ENCODE measurements at places on chromosomes 4 and X. TPM values are rescaled to one million over a fixed set of nuclear protein-coding genes. Genes with fewer than 3 reads are reported as not detected.

JCHAIN gene
- 4.9 TPM for polyA plus RNA-seq

TAF1 gene
- 4.7 TPM for polyA plus RNA-seq

KLF8 gene
- 1.2 TPM for polyA plus RNA-seq

GRCh38 chrX:115968436-115969252 is 201.9 kb upstream of the AGTR2 start:
- peak; percentile 64 for DNase-seq

DNA sequence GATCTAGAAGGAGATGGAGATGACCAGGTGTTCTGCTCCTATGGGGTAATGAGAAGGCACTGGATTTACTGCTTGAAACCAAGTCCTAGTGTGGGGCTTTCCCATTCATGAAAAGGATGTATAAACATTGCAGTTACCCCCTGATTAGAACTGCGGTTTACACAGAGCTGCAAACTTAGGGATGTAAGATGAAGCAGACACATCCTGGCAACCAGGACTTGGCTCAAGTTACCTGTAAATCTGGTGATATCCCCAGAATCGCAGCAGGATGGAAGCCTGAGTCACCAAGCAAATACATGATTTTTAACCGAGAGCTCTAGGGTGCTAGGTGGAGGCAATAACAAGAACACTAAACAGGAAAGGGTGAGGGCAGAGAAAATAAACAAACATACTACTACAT is 178.6 kb upstream of the MAMLD1 start:
- no peak for DNase-seq

PNMA6A gene
- polyA plus RNA-seq: not detected

- DNase-seq: no peak
Observed at GRCh38 chr4:90078440-90078839, 48.8 kb upstream of the CCSER1 start.

ZMAT1 gene
- polyA plus RNA-seq: 0.06 TPM

DNA sequence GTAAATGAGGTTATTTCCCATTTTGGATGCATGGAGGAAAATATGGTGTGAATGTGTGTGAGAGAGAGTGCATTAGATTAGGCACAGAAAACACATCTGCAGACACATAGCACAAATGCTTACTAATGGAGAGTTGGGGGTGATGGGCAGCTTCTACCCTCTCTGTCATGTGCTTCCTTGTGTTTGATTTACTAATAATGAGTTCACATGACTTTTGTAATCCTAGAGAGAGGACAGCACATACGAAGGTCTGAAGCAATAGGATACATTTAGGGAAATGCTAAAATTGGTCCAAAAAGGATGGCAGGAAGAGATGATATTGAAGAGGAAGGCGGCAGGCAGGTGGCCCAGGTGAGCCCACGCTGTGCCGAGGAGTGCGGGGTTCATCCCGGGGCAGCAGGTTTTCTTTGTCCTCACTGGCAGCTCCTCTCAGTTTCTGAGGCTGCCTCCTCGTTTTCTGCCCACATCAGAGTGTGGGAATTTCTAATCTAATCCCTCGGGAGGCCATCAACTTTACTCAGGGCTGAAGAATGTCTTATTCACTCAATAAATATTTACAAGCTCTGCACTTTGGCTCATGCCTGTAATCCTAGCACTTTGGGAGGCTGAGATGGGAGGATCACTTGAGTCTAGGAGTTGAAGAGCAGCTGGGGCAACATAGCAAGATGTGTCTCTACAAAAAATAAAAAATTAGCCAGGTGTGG is 15.9 kb upstream of the MAP9 start:
- DNase-seq: peak; percentile 53

TEX13B gene
- not detected for polyA plus RNA-seq

DNA sequence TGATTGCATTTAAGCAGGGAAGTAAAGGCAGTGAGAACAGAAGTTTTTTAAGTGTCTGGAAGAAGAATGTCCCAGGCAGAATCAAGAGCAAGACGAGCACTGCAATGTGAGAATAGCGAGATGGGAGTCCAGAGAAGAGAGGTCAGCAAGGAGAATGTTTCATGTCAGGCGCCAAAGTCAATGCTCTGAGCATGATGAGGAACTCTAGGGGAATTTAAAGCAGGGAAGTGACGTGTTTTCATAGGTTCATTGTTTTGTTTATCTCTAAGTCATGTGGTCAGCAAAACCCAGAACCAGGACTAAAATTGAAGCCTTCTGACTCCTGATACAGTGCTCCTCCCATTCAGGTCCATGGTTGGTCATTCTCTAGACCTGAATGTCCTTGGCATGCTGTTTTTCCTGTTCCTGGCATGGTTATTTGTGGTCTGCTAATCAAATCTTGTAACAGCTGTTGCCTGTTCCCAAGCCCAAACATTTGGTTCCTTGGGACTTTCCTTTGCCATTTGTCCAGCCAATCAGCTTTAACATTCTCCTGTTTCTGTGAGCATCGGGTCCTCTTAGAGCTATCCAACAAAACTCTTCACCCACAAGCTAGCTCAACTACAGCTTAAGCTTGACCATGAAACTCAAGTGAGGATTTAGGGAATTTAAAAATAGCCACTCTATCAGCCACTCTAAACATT is 37.7 kb downstream of the PTCHD1 start:
- no peak for DNase-seq

DNA sequence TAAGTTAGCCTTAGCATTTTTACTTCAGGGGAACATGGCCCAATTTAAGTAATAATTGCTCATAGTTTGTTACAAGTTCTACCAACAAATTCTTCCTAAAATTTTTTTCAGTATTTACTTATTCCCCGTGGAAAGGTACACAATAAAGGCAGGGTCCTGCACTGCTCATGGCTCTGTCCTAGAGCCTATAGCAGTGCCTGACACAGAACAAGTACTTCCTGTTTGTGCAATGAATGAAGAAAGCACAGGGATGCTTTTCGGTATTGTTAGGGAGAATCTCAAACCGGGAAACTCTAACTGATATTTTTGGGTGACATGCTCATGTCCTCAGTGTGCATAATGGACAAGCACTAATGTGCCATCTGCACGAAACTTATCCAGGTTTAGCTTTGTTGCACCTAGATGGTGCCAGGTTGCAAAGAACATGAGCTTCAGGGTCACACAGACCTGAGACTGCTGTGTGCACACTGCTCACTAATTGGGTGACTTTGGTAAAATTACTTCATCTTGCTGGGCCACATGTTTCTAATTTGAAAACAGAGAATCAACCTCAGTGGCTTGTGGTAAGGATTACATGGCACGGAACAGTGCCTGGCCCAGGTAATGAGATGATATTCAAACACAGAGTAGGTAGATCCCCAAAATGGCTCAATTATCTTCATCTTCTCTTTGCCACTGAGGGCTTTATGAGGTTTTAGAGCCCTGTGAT is 175.8 kb upstream of the NPY2R start:
- no peak for DNase-seq

GRCh38 chrX:43750248-43750676 is 94.2 kb downstream of the MAOA start:
- DNase-seq: peak; percentile 59

SFRP2 gene
- polyA plus RNA-seq: 1.6 TPM

- no peak for DNase-seq
Observed at GRCh38 chrX:120726294-120726693, 96.4 kb upstream of the C1GALT1C1 start.

DNA sequence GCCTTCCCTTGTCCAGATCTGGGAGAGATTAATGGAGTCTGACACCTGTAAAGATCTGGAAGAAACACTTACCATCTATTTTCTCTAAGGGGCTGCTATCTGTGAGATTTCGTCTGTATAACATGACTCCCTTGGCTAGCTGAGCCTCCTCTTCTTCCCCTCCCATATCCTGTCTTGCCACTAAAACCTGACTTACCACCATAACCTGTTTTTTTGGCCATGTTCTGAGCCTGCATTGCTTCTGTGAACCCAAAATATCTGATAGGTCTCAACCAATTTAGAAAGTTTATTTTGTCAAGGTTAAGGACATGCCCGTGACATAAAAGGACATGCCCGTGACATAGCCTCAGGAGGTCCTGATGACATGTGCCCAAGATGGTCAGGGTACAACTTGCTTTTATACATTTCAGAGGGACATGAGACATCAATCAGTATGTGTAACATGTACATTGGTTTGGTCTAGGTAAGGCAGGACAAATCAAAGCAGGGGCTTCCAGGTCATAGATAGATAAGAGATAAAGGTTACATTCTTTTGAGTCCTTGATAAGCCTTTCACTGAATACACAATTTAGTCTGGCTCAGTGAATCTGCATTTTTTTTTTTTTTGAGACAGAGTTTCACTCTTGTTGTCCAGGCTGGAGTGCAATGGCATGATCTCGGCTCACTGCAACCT is 11.4 kb downstream of the MGST2 start:
- DNase-seq: no peak

- peak; percentile 47 for DNase-seq
Observed at GRCh38 chr4:163484906-163485305, 9.6 kb upstream of the TMA16 start.

- DNase-seq: no peak
Observed at GRCh38 chrX:9781941-9782340, 4.3 kb upstream of the SHROOM2 start.

GRCh38 chr4:168437192-168437943 is 42.9 kb downstream of the DDX60L start:
- no peak for DNase-seq

- DNase-seq: no peak
Observed at GRCh38 chrX:38632516-38632915, 71.2 kb downstream of the TSPAN7 start.

ARAP2 gene
- polyA plus RNA-seq: not detected

DNA sequence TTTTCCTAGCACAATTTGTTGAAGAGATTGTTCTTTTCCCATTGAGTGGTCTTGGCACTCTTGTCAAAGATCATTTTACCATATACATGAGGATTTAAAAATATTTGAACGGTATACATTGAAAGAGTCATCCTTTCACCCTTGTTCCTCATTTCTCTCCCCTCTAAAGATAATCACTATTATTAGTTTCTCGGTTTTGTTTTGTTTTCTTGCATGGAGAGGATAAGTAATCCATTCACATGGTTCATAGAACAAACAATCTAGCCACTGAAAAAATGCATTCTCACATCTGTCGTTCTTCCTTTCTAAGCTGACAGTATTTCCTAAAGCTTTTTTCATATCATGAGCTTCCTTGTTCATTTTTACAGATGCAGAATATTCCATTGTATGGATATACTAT is 39.2 kb upstream of the MSMO1 start:
- no peak for DNase-seq

MAGEC1 gene
- polyA plus RNA-seq: not detected
